Activated CD4-positive, alpha-beta memory T cell treated with anti-CD3 and anti-CD28 coated beads for 36 hours (primary cell): ENCODE measurements at places on chromosomes 7 and 10. TPM values are rescaled to one million over a fixed set of nuclear protein-coding genes. Genes with fewer than 3 reads are reported as not detected.

- peaks cover 5% of the 10 kb centered on the region for H3K36me3 ChIP-seq
- H3K4me3 ChIP-seq: no peak overlapping the region
- H3K4me1 ChIP-seq: peaks cover 18% of the 10 kb centered on the region
- H3K27ac ChIP-seq: no peak overlapping the region
- H3K27me3 ChIP-seq: peaks cover 7% of the 10 kb centered on the region
These were observed 3.4 kb upstream of the PPP2R2D start for GRCh38 chr10:131897297-131897899.

GRCh38 chr7:129875745-129876411, 76.9 kb downstream of the UBE2H start:
- H3K27ac ChIP-seq: no peak overlapping the region
- no peak for DNase-seq
- peaks cover 14% of the 10 kb centered on the region for H3K36me3 ChIP-seq
- H3K27me3 ChIP-seq: no peaks in the 10 kb centered on the region
- peaks cover 45% of the 10 kb centered on the region for H3K4me1 ChIP-seq

DNA sequence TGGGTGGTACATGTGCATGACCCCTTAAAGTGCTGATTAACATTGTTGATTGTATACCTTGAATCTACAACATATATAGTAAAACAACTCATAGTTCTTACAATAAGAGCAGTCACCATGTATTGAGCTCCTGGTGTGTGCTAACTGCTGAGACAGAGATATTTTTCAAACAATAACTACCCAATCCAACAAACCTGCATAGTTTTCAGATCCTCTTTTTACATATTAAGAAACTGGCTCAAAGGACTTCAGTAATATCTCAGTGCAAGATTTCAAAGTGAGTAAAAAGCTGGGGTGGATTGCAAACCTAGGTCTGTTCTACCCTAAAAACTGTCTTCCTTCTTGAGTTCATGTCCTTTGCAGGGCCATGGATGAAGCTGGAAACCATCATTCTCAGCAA, 272.2 kb downstream of the SNX13 start:
- H3K4me1 ChIP-seq: no peaks in the 10 kb centered on the region
- no peak overlapping the region for H3K27ac ChIP-seq
- DNase-seq: no peak
- no peak overlapping the region for H3K4me3 ChIP-seq
- H3K36me3 ChIP-seq: no peaks in the 10 kb centered on the region
- H3K27me3 ChIP-seq: peaks cover 2% of the 10 kb centered on the region

DNA sequence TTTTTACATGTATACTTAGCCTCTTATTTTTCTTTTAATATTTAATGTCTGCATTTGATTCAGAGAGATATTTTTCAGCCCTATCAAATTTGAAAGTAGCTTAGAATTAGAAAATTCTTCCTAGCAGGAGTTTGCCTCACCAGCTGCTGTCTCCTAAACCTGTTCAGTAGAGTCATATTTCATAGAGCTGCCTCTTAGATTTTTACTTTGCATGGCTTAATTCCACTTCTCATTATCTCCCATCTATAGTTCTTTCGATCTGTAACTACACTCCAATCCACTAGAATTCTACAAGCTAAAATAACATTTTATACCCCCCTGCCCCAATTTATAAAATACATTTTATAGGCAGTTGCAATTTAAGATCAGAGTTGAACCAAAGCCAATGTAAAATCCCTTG, 227.0 kb downstream of the ANK3 start:
- H3K27me3 ChIP-seq: no peaks in the 10 kb centered on the region
- H3K4me1 ChIP-seq: no peaks in the 10 kb centered on the region
- no peak for DNase-seq
- no peak overlapping the region for H3K4me3 ChIP-seq

DNA sequence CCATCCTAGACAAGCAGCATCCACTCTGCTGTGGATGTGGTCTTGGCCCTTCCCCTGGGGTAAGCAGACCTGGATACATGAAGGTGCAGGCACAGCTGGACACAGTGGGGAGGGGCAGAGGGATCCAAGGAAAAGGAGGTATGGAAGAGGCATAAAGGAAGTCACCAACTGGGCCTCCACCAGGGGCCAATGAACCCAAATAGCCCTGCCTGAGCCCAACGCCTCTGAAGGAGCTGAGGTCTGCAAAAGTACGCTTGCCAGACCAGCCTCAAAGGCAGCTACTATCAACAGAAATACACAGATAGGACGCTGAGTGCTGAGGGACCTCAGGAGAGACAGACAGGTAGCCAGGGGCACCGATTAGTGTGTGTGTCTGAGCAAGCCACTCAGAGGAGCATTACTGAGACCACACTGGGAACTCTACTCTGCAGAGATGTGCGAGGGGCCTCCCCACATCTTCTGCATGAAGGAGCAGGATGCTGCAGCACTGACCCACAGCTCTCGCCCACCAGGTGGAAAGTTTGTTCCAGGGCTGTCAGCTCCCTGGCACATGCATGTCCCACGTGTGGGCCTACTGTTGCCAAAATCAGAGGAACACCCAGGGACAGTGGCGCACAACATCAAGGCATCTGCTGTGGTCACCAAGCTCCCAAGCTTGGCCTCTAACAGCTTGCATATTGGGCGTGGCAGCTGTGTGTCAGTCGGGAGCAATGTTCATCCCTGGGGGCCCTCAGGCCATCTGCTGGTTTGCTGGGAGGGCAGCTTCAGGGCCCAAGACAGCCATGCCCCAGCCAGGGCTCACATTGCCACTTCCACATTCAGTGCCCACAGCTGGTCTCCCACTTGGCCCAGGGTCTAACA, 40.0 kb downstream of the MKI67 start:
- no peaks in the 10 kb centered on the region for H3K27me3 ChIP-seq
- H3K4me1 ChIP-seq: peaks cover 6% of the 10 kb centered on the region
- H3K27ac ChIP-seq: no peak overlapping the region
- no peak overlapping the region for H3K4me3 ChIP-seq

DNA sequence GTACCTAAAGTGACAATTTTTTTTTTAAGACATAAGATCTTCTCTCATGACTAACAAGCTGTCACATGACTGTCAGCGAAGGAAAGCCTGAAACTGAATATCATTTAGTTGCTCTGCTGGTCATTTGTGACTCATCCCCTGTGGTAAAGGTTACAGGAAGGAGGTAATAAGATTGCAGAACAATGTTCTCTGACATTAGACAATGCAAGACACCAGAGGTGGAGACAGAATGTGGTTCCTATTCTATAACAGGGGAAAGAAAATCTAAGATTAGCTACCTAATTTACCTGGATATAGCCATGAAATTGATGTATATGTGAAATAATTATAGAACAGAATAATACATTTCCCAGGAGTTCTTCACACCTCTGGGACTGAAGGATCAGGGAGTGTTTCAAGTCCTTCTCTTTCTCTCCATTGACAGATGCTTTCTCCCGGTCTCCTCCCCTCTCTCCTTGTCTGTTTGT, 47.7 kb downstream of the LRGUK start:
- H3K4me3 ChIP-seq: no peak overlapping the region
- no peak overlapping the region for H3K27ac ChIP-seq

DNA sequence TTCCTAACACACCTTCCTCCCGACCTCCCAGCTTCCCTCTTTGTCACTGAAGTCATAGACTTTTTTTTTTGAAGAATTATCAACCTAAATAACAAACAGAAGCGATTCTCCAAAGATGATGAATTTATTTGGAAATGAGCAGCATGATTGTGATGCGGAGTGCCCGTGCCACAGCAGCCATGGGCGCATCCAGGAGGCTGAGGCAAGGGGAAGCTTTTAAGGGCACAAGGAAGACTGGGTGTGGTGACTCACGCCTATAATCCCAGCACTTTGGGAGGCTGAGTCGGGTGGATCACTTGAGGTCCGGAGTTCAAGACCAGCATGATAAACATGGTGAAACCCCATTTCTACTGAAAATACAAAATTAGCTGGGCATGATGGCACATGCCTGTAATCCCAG, 16.2 kb upstream of the GIMAP8 start:
- no peak overlapping the region for H3K27ac ChIP-seq
- no peak for DNase-seq
- peaks cover 13% of the 10 kb centered on the region for H3K4me1 ChIP-seq
- peaks cover 6% of the 10 kb centered on the region for H3K27me3 ChIP-seq
- no peaks in the 10 kb centered on the region for H3K36me3 ChIP-seq
- no peak overlapping the region for H3K4me3 ChIP-seq

GRCh38 chr10:107269626-107270025, 105.1 kb upstream of the SORCS1 start:
- no peak for DNase-seq
- no peaks in the 10 kb centered on the region for H3K36me3 ChIP-seq
- no peaks in the 10 kb centered on the region for H3K4me1 ChIP-seq

DNA sequence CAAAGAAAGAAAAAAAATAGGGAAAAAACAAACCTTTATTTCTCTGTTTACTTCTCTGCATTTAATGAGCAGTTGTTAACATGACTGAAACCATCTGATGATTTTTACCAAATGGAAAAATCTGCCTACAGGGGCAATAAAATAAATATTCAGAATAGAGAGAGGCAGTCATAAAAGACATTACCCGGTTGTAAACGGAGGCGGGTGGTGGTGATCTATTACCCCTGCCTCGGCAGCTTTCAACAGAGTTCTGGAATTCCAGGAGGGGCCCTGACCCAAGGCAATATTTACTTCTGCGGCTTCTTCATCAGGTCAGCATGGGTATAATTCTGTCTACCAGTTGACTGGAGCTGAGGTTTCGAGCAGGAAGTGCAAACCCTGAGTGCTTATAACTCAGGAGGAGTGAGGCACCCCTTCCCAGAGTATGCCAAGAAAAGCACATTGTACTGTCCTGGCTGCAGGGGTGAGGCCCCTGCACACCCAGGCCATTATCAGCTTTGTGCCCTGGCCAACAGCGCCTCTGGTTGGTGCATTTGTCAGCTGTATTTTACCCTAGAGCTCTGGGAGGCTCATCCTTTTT, 8.2 kb upstream of the CXCL12 start:
- no peak overlapping the region for H3K4me3 ChIP-seq
- no peak overlapping the region for H3K27ac ChIP-seq
- no peaks in the 10 kb centered on the region for H3K36me3 ChIP-seq
- peaks cover 17% of the 10 kb centered on the region for H3K27me3 ChIP-seq
- H3K4me1 ChIP-seq: no peaks in the 10 kb centered on the region

- DNase-seq: no peak
- no peaks in the 10 kb centered on the region for H3K36me3 ChIP-seq
- H3K4me1 ChIP-seq: no peaks in the 10 kb centered on the region
These were observed 58.2 kb downstream of the TMEM270 start for GRCh38 chr7:73918926-73919693.

- peaks cover 22% of the 10 kb centered on the region for H3K36me3 ChIP-seq
- DNase-seq: no peak
- H3K4me1 ChIP-seq: peaks cover 56% of the 10 kb centered on the region
- H3K4me3 ChIP-seq: no peak overlapping the region
- no peaks in the 10 kb centered on the region for H3K27me3 ChIP-seq
These were observed 23.9 kb downstream of the GLCCI1 start for GRCh38 chr7:7992506-7992905.

- no peak overlapping the region for H3K27ac ChIP-seq
- H3K36me3 ChIP-seq: no peaks in the 10 kb centered on the region
- H3K4me1 ChIP-seq: no peaks in the 10 kb centered on the region
- no peak for DNase-seq
- no peaks in the 10 kb centered on the region for H3K27me3 ChIP-seq
These were observed 22.0 kb upstream of the CYP2C9 start for GRCh38 chr10:94916423-94916822.

GRCh38 chr10:128518000-128518399, 391.8 kb upstream of the MKI67 start:
- no peaks in the 10 kb centered on the region for H3K36me3 ChIP-seq
- H3K4me1 ChIP-seq: no peaks in the 10 kb centered on the region
- DNase-seq: no peak
- H3K27ac ChIP-seq: no peak overlapping the region
- no peak overlapping the region for H3K4me3 ChIP-seq
- H3K27me3 ChIP-seq: no peaks in the 10 kb centered on the region

DNA sequence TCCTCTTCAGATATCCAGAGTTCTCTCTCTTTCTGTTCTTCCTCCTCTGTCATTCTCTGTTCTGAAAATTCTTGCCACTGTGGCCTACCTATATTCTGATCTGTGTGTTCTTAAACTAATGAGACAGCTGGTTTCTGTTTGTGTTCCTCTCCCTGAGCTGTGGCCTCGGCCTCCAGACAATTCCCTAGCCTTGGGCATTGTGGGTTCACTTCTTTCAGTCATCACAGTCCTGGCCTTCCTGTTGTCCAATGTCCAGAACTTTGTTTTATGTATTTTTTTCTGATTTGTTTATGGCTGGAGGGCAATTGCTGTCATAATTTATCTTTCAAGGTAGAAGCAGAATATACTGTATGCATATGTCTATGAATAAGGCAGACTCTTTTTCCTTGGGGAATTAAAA, 173.2 kb upstream of the MTPN start:
- H3K4me1 ChIP-seq: no peaks in the 10 kb centered on the region
- H3K27me3 ChIP-seq: no peaks in the 10 kb centered on the region
- DNase-seq: no peak
- H3K4me3 ChIP-seq: no peak overlapping the region
- H3K36me3 ChIP-seq: no peaks in the 10 kb centered on the region

GRCh38 chr7:127437241-127437640, 44.7 kb upstream of the ZNF800 start:
- DNase-seq: no peak
- no peaks in the 10 kb centered on the region for H3K36me3 ChIP-seq
- H3K4me1 ChIP-seq: no peaks in the 10 kb centered on the region
- no peak overlapping the region for H3K27ac ChIP-seq
- H3K27me3 ChIP-seq: no peaks in the 10 kb centered on the region
- no peak overlapping the region for H3K4me3 ChIP-seq

DNA sequence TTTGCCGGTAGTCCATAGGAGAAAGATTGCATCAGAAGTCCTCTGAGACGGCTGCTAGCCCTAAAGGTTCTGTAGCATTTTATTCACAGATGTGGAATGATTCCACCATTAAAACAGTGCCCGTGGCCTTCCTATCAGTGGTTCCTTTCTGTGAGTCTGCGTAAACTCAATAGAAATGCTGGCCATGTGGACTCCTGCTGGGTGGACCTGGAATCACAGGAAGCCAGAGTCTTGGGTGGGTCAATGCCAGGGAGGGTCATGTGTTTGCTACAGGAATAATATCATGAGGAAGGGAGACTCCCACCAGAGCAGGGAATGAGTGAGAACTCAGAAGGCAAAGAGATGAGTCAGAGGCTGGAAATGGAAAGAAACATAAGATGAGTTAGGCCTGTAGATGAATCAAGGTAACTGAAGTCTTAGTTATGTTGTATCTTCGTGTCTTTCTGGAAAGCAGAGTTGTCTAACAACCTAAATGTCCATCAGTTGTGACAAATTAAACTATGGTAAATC, 410.4 kb upstream of the AUTS2 start:
- H3K27me3 ChIP-seq: no peaks in the 10 kb centered on the region
- H3K4me3 ChIP-seq: no peak overlapping the region
- no peak for DNase-seq

Gene SLC16A9
- total RNA-seq: 0.44 TPM

Gene KIAA1217
- total RNA-seq: 1.1 TPM

Gene CPA1
- not detected for total RNA-seq

Gene BEND7
- total RNA-seq: not detected

Gene GOLGA7B
- 0.87 TPM for total RNA-seq

Gene NEURL1
- total RNA-seq: 2.4 TPM

Gene UFSP1
- 1.5 TPM for total RNA-seq

Gene VSTM4
- 0.10 TPM for total RNA-seq

Gene TLX1
- not detected for total RNA-seq

Gene AASS
- total RNA-seq: 2.0 TPM
